ENCODE measurements at places on chromosomes 7 and 10.

GRCh38 chr10:91700788-91701444 lies 68.0 kb upstream of the PPP1R3C start:
- no peak for DNase-seq

DNA sequence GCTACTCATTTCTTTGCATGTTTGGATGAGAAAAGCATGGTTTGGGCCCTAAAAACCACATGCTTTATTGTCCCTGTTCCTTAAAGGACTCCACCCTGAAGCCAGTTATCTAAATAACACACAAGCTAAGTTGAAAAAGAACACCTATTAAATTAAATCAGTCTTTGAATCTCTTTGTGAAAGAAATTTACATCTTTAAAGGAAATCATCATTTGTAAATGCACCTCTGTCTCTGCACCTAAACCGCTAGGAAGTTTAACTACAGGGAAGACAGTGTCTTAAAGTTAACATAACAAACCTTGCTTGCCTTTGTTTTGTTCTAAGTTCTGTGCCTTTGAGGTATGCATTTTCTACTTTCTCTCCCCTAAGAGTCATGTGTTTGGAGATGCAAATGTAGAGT lies 52.6 kb downstream of the HTR7 start:
- DNase-seq, result no peak

GRCh38 chr7:12635830-12636229 lies 51.6 kb upstream of the ARL4A start:
- no peak for DNase-seq

GRCh38 chr7:23385140-23385539 lies 85.2 kb downstream of the IGF2BP3 start:
- no peak for DNase-seq

DNA sequence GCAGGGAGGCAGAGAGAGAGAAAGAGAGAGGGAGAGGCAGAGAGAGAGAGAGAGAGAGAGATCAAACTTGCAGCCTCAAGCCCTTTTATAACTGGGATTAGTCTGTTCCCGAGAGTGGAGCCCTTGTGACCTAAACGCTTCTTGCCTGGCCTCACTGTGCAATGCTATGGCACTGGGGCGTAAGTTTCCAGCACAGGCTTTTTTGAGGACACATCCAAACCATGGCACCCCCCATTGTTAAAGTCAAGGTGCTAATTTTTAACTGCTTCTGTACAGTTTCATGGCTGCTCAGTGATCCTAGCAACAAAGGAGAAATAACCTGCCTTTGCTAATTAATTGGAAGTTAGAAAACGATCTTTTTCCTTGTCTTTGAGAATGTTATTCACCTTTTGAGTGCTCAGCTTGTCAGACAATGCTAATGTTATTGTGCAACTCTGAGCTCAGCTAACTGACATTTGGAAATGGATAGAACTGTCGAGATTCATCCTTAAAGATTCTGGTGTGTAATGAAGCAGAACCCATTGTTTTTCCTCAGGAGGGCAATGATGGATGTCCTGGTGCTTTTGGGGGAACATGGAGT lies 268.4 kb downstream of the GLRX3 start:
- DNase-seq, result no peak

DNA sequence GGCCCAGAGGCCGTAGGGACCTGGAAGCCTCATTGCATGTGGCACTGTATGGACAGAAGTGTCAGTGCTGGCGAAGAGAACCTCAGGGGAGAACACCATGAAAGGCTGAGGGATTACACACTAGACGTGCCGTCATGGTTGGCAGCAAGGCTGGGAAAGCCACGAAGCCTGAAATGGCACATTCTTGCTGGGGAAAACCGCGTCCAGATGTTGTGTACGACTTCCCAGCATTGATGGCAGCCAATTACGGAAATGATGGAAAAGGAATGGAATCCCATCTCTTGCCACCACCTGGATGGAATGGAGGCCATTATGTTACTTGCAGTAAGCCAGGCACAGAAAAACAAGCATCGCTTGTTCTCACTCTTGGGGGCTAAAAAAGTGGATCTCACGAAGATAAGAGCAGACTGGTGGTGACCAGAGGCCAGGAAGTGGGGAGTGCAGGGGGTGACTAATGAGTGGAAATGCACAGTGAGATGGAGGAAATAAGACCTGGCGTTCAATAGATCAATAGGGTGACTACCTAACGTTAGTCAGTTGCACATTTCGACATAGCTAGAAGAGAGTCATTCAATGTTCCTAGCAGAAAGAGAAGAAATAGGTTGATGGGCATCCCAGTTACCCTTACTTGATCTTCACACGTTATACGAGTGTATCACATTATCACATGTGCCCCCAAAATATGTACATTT lies 14.6 kb upstream of the PWWP2B start:
- no peak for DNase-seq

DNA sequence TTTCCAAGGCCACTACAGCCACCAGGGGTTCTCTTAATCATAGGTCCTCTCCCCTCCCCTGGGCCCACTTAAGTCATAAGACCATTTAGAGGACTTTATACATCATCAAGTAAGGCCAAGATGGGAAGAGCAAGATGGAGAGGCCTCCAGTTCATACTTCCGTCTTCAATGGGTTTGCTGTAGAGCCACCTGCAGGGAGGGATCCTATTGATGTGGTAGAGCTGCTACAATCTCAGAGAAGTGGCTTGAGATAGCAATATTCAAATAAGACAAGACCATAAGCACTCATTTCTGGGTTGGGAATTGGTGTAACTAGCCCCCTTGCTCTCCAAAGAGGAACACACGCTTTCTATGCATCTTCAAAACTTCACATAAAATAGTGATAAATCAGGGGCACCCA lies 214.2 kb downstream of the PLXNA4 start:
- DNase-seq, result no peak

GRCh38 chr10:31011665-31012022 lies 20.0 kb downstream of the ZNF438 start:
- DNase-seq, result no peak

- DNase-seq, result no peak
These were observed 153.4 kb upstream of the NPY start for GRCh38 chr7:24130631-24131030.

DNA sequence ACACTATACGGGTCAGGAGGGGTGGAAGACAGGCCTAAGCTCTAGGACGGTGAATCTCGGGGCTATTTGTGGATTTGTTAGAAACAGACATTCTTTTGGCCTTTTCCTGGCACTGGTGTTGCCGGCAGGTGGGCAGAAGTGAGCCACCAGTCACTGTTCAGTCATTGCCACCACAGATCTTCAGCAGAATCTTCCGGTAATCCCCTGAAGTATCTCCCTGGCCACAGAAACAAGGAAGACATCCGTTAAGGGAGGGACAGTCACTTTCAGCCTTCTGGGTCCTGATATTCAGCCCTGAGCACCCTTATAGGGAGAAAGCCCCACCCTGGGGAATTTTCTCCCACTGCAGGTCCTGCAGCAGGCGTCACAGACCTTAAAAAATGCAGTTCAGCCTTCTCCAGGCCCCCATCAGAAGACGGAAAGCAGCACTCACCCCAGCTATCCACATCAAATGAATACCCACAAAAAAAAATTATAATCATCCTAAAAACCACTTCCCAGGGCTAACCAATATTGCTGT lies 23.2 kb downstream of the PLAC9 start:
- no peak for DNase-seq

DNA sequence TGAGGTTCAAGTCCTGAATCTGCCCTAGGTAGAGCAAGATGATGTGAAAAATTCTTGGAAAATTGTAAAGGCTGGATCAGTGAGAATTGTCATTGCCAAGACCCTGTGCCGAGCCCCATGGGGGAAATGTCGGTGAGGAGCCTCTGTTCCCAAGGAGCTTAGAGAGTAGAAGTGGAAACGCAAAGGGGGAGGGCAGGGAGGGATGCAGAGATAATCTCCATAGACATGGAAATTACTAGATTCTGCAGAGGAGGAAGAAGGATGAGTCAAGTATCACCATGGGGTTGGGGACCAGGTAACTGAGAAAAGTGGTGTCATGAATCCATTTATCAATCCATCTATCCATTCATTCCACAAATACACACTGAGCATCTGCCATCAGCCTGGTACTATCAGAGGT lies 26.0 kb downstream of the DUSP5 start:
- DNase-seq, result no peak

DNA sequence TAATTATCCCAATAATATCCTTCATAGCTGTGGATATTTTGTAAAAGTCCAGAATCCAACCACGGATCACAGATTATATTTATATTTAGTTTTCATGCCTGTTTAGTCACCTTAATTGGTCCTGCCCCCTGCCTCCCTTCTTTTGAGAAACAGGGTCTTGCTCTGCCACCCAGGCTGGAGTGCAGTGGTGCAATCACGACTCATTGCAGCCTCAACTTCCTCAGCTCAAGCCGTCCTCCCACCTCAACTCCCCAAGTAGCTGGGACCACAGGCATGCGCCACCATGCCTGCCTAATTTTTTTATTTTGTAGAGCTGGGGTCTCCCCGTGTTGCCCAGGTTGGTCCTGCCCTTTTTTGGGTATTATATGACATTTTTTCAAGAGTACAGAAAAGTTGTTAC lies 129.4 kb downstream of the KAT6B start:
- DNase-seq, result no peak

GRCh38 chr10:65194555-65194954 lies 1673.4 kb downstream of the REEP3 start:
- no peak for DNase-seq

GRCh38 chr7:99095698-99096097 lies 48.2 kb downstream of the SMURF1 start:
- DNase-seq, result no peak

DNA sequence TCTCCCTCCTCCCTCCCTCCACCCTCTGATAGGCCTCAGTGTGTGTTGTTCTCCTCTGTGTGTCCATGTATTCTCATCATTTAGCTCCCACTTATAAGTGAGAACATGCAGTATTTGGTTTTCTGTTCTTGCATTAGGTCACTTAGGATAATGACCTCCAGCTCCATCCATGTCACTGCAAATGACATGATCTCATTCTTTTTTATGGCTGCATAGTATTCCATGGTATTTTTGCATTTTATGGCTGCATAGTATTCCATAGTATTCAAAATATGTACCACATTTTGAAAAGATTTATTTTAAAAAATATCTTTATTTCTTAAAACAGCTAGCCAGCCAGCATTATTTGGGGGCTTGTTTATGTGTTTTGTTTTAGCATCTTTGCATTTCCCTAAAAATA lies 275.6 kb downstream of the SFMBT2 start:
- DNase-seq, result no peak

DNA sequence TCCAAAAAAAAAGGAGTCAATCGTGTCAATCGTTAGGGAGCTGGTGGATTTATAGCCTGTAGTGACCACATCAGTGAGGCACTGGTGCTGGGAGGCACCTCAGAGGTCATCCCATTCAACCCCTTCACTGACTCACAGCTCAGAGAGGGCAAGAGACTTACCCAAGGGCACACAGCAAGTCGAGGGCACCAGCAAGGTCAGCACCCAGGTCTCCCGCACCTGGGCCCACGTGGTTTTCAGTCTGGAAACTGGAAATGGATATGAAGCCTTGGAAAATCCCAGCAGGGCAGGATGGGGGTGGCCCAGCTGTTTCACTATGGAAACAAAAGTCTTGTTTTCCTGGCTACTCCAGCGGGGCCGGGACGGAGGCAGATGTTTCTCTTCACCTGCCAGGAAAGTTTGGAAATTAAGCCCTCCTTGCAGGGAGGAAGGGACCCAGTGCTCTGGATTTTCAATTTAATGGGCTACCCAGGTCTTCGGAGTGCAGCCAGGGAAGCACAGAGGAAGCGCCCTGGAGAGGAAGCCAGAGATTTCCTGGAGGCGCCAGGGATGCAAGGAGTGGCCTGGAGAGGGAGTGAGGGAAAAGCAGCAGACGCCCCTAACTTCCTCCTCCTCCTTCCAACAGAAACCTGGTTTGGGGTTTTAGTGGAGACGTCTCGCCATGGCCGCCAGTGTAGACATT lies 157.2 kb upstream of the TNRC18 start:
- DNase-seq, result no peak

GRCh38 chr7:148856891-148857290 lies 27.2 kb downstream of the EZH2 start:
- DNase-seq, result no peak

- DNase-seq, result no peak
These were observed 28.6 kb downstream of the SORBS1 start for GRCh38 chr10:95532536-95532935.

DNA sequence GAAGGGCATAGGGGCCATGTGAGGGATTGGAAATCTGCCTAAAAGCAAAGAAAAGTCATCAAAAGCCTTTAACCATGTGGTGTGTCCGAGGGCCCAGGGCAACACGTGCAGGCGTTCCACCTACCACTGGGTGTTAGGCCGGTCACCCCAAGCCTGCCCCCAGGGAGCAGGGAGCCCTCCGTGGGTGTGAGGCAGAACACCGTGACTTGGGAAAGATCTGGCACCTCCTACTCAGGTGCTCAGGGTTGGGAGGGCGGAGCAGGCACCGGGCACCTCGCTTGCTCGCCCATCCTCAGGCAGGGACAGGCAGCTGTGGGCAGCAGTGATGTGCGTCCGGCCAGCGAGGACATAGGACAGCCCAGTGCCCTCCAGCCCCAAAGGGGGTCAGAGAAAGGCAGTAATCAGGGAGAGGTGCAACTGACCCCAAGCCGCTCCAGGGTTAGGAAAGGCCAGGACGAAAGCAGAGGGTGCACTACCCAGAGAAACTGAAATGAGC lies 80.7 kb upstream of the CHST15 start:
- DNase-seq, result no peak

DNA sequence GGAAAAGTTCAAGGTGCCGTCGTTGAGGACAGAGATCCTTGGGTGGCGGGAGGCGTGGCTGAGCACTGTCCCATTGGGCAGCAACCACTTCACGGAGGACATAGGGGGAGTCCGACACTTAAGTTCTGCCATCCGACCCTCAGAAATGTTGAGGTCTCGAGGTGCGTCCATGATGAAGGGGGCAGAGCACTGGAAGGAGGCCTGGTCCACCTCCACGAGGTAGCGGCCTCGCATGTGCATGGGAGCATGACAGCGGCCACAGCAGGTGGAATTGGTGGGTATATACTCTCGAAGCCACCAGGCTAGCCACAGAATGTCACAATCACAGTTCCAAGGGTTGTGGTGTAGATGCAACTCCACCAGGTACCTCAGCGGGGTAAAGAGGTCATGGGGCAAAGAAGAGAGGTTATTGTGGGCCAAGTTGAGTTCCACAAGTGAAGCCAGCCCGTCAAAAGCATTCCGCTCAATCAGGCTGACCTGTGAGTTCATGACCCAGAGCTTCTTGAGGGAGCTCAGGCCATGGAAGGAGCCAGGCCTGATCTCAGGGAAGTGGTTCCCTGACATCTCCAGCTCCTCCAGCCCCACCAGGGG lies 1.7 kb downstream of the LRRC4 start:
- no peak for DNase-seq

- DNase-seq, result no peak
These were observed 769.3 kb downstream of the SORCS1 start for GRCh38 chr10:106395041-106395749.

All from COR-L47 (cell line).